NCI-H1105 treated with DMSO at 0.1 percent for 48 hours (cell line): ENCODE measurements at places on chromosomes 2 and 18.

- peak; percentile 87 for DNase-seq
Observed at GRCh38 chr2:67476809-67477790, 80.0 kb downstream of the ETAA1 start.

- DNase-seq = peak; percentile 70
Observed at GRCh38 chr2:156399950-156400705, 36.1 kb upstream of the GPD2 start.

DNA sequence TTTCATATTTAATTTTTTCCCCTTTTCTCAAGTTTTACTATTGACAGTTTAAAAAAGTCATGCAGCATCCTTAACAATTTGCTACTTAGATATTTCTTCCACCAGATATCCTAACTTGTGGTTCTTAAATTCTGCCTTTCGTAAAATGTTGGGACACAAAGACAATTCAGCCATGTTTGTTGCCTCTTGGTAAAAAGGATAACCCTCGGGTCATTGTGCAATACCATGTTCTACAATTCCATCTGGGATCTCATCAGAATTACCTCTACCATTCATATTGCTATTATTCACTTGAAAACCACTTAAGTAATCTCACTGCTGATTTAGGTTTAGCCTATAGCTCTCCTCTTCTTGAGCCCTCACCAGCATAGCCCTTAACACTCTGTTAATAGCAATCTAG lies 13.2 kb upstream of the REG1B start:
- no peak for DNase-seq

GRCh38 chr2:38925982-38926381 lies 36.3 kb downstream of the ARHGEF33 start:
- no peak for DNase-seq

GRCh38 chr2:222594679-222595078 lies 61.2 kb downstream of the FARSB start:
- DNase-seq = no peak

- no peak for DNase-seq
Observed at GRCh38 chr2:129274038-129274415, 705.4 kb upstream of the RAB6C start.

DNA sequence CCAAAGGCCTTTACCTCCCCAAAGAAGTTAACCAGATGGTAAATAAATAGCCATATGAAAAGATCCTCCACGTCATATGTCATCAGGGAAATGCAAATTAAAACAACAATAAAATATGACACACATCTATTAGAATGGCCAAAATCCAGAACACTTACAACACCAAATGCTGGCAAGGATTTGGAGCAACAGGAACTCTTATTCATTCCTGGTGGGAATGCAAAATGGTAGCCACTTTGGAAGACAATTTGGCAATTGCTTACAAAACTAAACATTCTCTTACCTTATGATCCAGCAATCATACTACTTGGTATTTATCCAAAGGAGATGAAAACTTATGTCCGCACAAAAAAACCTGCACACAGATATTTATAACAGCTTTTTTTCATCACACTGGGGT lies 1.3 kb upstream of the TANK start:
- DNase-seq = no peak

DNA sequence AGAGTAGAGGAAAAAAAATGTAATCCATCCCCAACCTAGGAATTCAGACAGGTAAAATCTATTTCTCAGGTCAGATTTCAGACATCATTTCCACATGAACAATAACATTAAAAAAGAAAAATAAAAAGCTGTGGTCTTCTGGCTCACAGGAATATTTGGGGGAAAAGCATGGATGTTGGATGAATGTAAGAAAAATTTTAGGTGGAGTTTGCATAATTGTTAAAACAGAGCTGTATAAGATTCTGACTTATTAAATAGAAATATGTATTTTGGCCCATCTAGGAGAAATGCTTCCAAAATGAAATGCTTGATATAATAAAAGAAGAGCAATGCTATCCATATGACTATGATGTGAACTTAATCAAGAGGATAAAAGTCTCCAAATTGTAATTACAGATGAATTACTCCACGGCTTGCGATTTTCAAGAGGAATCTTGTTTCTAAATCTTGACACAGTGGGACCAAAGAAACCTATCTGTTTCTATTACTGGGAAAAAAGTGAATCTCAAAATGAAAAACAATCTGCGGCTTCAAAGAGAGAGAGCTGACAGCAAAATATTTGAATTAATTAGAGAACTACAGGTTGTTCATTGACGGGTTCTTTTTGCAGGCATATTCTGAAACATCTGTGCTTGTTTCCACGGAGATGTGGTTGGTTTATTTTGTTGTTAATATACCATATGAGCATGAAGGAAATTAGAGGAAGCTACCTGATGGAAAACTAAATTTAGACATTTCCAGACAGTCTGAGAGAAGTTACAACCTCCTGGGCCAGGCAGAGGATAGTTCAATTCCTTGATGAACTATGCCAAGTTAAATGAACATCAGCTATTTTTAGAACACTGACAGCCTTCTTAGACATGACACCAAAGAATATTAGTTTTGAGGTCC lies 468.7 kb downstream of the PID1 start:
- no peak for DNase-seq

DNA sequence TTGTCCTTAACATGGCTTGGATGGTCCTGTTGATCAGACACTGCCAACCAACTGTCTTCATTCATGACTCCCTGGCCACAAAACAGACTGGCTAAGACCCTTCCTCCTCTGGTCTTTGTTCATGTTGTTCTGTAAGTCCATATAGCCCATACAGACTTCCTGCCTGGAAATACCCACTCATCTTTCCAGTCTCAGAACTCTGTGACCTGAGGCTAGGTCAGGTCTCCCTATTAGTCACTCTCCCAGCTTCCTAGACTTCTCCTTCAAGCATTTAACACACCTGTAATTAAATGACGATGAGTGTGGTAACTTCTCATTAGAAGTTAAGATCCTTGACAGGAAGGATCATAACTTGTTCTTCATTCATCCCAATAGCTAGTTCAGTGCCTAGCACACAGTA lies 56.3 kb downstream of the CCDC93 start:
- DNase-seq = no peak

GRCh38 chr2:19890104-19890503 lies 11.7 kb downstream of the TTC32 start:
- no peak for DNase-seq

- DNase-seq = no peak
Observed at GRCh38 chr2:44679584-44679983, 261.9 kb upstream of the SIX3 start.

DNA sequence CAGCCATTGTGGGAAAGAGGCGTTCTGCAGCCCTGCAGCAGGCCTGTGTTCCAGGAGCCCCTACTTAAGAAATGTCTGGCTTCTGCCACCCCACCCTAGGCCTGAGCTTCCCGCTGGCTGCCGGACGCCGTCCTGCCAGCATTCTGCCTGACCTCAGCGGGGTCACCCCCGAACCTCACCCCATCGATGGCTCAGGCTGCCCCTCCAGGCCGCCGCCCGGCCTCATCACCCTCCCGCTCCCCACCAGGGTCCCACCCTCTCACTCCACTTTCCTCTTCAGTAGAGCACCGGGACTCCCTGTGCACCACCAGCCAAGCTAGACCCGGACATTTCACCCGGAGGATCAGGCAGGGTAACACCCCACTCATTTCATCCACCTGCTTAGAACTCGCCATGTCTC lies 73.6 kb upstream of the SALL3 start:
- no peak for DNase-seq

GRCh38 chr18:80037869-80038630 lies 3.8 kb downstream of the RBFA start:
- no peak for DNase-seq

DNA sequence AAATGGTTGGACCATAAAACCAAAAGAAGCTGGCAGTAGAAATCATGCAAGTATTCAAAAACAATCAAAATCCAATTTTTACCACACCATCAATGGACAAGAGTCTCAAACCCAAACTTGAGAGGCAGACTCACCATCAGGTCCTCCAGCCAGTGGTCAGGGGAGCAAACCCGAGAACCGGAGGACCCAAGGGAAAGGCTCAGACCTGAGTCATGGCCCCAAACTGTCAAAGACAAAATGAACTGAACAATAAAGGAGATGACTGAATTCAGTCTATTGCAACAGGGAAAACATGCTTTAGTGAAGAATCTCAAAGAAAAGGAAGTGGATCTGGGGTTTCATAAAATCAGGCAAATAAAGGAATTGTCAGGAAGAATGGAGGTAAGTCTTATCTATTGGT lies 150.7 kb upstream of the MGAT5 start:
- no peak for DNase-seq

- DNase-seq = no peak
Observed at GRCh38 chr2:66563473-66563872, 128.5 kb downstream of the MEIS1 start.

DNA sequence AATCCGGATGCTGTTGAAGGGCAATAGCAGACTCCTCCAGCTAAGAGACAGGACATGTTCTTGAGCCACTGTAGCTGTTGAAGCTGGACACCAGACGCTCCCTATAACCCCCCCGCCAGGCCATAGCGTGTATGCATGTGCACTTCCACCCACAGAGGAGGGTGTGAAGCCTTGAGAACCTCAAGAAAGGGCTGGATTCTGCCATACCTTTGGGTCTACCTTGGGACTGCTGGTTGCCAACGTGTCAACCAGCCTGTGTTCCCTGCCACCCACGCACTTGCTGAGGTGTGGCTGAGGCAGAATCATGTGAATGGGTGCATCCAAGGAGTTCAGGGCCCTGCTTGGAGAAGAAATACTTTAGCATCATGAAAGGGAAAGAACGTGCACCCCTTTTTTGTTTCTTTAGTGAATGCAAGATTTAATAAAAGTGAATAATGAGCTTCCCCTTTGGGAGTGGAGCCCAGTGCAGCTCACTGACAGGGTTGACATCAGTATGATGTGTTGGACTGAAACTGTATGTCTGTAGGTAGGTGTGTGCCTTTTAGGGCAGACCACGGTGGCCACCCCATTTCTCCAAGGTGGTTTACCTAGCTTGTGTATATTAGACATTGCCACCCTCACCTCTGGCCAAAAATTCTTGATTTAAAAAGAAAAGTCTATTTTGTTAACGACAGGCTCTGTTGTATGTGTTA lies 198.3 kb downstream of the MGAT5 start:
- DNase-seq = no peak

- no peak for DNase-seq
Observed at GRCh38 chr2:157221394-157221988, 36.0 kb upstream of the GALNT5 start.

DNA sequence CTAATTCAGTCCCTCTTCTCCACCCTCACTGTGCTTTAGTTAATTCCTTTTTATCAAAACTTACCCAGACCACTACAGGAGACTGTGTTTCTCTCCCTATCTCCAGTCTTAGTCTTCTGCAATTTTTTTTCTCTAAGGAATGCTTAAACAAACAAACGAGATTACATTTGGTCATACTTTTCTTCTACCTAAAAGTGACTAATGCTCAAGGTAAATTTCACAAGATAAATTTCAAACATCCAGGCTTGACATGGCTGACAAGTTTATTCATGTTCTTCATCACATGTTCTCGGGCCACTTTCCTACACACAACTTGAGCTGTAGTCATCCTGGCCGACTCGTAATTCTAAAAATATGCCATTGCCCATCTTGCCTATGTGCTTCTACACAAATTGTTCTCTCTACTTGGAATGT lies 23.2 kb upstream of the ACSL3 start:
- DNase-seq = no peak

DNA sequence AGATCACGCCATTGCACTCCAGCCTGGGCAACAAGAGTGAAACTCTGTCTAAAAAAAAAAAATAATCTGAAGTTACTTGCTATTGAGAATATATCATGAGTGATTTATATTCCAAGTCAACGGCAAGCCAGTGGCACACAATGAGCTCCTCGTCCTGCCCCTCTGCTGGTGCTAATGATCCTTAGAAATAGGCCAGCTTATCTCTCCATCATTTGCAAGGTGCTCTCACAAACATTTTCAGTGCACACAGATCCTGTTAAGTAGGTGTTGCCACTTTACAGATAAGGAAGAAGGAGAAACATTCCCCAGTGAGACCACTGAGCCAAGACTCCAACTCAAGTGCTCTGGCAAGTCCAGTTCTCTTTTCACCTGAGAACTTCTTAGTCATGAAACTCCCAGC lies 91.3 kb upstream of the GPR45 start:
- DNase-seq = no peak

- no peak for DNase-seq
Observed at GRCh38 chr2:85250045-85250444, 77.7 kb downstream of the TGOLN2 start.

- DNase-seq = no peak
Observed at GRCh38 chr18:35337286-35337685, 6.9 kb downstream of the ZNF24 start.

DNA sequence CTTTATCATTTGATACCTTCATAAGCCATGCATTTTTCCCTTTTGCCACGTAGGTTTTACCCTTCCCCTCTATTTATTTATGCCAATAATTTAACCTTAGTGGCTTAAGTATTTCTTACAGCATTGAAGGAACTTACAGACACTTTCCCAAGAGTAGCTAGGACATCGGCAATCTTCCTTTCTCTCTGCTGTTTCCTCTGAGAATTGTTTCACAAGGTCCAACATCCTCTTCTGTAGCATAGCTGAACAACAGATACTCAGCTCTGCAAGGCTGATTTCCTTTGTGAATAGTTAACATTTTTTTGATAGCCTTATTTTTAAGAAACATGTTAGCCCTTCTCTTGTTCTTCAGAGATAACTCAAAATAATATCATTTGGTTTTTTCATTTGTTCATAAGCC lies 1.1 kb upstream of the GCA start:
- no peak for DNase-seq

GRCh38 chr2:165793161-165793778 lies 777 bp downstream of the GALNT3 start:
- peak; percentile 28 for DNase-seq

DNA sequence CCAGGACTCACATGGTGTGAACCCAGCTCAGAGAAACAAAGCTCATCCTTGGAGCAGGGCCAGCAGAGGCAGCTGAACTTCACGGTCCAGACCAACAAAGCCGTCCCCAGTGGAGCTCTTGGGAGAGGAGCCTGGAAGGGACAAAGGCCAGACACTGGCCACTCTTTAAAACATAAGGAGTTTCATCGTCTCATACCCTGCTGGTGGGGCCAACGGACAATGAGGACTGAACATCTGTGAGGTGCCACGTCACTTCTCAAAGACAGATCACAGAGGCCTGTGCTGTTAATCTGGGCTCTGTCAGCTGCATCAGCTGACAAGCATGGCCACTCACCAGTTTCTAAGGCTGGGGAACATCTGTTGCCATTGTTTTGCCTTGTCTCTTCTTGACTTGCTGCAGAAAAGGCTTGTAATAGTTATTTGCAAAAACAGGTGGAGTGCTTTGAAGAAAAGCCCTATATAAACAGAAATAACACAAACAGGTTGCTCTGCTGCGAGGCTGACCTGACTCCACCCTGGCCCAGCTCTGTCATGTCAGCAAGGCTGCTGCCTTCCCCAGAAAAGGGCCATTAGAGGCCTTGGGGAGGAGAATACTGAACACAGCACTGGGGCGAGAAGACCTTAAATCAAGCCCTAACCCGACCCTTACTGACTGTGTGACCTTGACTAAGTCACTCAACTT lies 68.1 kb upstream of the DAPL1 start:
- DNase-seq = no peak

DNA sequence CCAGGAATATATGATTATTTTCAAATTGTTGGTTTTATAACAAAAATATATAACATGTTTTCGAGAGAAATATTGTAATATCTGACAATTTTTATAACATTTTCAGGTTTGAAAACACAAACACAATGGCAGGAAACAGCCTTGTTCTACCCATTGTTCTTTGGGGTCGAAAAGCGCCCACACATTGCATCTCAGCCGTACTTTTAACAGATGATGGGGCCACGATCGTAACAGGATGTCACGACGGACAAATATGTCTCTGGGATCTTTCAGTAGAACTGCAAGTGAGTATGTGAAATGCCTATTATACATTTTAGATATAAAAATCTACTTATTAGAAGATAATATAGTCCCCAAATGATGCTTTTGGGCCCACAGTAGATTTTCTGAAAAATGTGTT lies 21.2 kb downstream of the WDR7 start:
- no peak for DNase-seq
